Fibroblast of pulmonary artery (primary cell): ENCODE measurements at places on chromosomes 4 and X.

GRCh38 chr4:173269280-173269679, 64.9 kb downstream of the HMGB2 start:
- no peak for DNase-seq

GRCh38 chr4:37687681-37688080, 1.5 kb upstream of the RELL1 start:
- DNase-seq = no peak

- no peak for DNase-seq
These were observed 327.7 kb upstream of the F9 start for GRCh38 chrX:139202742-139203420.

DNA sequence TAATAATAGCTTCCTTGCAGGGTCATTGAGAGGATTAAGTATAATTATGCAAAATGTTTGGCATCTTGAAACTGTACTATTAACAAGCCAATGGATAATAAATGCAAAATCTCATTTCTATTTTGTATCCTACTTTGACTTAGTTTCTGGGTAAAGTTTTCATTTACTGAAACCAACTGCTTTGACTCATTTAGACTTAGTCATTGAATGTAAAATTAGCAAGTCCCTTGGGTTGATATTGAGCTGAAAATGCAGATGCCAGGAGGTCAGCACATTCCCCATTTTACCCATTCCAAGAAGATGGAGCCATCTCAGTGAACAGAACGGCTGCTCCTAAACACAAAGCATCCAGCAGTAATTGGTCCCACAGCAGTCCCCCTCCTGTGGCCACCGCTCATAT, 74.7 kb upstream of the GATB start:
- DNase-seq = no peak

GRCh38 chr4:1283711-1284110, 6.0 kb upstream of the MAEA start:
- no peak for DNase-seq

DNA sequence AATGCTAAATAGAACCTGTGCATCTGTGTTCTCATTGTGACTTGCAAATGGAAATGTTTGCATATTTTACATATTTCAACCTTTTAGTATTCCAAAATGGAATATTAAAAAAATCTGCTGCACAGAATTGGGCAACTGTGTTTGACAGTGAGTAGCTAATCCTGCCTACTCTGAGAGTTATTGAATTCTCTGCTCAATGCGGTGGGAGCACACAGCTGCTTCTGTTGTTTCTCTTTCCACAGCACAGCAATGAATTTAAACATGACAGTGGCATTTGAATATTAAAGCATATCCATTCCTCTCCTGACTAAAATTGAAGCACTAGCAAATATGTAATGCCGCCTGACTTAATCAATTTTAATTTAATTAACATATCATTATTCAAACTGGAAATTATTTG, 366.6 kb downstream of the GASK1B start:
- no peak for DNase-seq

DNA sequence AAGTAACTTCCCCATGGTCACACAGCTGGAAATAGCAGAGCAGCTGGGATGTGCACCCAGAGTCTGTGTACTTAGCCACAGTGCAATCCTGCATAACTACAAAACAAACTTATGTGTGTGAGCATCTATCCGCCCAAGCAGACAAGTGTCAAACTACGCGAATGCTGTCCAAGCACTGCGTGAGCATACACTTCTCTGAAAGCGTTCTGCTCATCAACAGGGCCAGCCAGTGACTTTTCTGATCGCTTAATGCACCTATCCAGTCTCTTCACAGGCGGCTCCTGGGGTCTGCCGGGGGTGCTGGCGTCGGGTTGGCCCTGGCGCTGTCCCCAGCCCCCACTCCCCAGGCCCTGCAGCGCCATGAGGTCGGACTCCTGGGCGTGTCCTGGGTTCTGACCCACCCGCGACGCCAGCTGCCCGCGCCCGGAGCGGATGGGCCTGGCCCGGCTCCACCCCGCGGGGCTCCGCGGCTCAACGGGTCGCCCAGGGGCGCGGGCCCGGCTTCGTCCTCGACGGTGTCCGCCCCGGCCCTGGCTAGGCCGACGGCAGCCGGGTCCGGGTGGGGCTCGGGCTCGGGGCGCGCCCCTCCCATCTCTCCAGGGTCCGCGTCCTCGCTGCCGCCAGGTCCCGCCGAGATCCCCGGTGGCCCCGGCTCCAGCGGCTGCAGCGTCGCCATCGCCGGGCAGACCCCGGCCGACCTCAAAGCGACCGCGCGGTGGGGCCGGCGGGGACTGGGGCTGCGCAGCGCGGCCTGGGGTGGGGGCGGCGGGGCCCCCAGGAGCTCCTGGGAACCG, 1.3 kb upstream of the ZNF141 start:
- DNase-seq = no peak

DNA sequence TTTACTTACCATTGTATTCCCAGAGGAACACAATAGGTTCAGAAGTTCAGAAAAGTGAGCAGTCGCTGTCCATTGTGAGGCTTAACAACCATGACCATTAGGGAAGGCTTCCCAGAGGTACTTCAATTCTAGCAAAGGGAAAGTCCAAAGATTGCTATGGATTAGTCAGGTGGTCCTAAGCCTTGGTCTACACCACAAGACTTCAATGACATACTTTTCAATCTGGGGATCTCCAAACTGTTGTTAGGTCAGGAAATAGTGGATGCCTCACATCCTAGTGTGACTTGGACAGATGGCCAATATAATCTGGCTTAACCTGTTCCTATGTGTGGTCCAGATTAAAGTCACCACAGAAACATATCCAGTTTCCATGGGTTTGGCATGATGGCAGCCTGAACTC, 118.0 kb downstream of the SPCS3 start:
- DNase-seq = no peak

GRCh38 chr4:77994194-77994721, 62.9 kb upstream of the FRAS1 start:
- peak; percentile 78 for DNase-seq

DNA sequence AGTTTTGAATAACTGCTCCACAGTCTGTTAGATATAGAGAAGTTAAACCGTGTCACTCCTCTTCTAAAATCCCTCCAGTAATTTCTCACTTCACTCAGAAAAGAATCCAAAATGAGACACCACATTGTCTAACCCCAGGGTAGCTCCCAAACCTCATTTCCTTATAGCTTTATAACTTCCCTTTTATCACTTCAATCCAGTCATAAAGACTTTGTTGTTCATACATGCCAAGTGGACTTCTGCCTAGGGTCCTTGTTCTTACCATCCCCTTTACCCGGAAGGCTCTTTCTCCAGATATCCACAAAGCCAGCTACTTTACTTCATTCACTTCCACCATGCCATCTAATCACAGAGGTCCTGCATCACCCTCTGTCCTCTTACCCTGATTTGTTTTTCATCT, 156.2 kb downstream of the GABRB1 start:
- no peak for DNase-seq

GRCh38 chr4:59598330-59598618, 1601.9 kb upstream of the ADGRL3 start:
- no peak for DNase-seq

GRCh38 chrX:109920325-109920724, 82.6 kb upstream of the TMEM164 start:
- no peak for DNase-seq

DNA sequence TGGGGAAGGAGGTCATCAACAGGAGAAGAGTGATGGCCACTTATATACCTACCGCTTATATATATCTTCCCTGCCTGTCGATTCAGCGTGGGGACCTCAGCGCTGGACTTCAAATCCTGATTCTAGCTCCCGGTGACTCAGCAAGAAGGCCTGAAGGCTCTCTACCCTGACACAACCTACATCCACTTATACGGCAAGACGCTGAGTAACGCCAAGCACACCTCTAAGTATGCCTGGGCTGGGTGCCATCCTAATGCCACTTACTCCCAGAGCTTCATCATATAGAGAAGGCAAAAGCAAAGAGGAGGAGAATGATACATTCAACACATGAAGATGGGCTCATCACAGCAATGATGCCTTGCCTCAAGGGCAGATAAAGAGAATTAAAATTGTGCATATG, 198.3 kb downstream of the CHIC2 start:
- DNase-seq = no peak

GRCh38 chrX:152925835-152926234, 28.0 kb downstream of the ZNF185 start:
- no peak for DNase-seq

DNA sequence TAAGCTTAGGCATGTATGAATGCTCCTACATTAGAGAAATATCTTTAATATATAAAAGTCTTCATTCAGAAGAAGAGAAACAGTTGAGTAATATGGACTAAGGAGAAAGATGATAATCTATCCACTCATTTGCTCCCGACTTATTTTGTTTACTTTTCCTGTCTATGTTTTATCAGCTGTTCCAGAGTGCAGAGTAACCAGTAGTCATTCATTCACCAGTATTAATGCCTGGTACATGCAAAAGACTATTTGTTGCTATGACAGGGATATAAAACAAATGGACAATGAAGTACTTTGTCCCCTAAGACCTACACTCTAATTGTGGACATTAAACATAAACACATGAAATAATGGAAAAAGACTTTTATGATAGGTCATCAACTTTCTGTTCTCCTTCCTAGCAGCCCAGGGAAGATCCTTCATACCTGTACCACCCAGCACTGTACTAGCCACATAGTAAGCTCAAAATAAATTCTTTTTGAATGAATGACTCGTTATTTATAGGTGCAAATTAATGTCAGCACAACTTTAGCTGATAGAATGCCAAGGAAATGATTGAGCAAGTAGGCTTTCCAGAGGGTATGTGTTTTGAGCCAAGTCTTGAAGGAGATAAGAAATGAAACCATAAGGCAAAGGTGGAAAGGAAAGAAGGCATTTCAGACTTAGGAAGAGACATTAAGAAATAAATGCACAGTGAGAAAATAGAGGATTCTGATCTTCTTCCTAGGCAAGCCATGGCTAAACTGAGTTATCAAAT, 45.0 kb upstream of the IL13RA1 start:
- peak; percentile 4 for DNase-seq

DNA sequence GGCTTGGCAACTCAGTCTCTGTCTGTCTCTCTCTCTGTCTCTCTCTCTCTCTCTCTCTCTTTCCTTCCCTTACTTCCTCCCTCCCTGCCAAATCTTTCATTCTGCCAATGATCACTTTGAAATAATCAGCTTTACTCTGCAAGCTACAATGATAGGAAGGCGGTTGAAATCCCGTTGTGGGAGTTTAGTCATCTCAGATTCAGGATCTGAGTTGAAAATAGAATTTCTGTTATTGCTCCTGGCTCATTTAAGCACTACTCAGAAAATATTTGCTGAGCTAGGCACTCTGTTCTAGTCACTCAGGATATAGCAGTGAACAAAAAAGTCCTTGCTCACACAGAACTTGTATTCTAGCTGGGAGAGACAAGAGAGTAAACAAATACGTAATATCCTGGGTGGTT, 56.3 kb upstream of the DCTD start:
- peak; percentile 40 for DNase-seq

GRCh38 chr4:141348125-141348524, 127.4 kb downstream of the ZNF330 start:
- DNase-seq = peak; percentile 87

DNA sequence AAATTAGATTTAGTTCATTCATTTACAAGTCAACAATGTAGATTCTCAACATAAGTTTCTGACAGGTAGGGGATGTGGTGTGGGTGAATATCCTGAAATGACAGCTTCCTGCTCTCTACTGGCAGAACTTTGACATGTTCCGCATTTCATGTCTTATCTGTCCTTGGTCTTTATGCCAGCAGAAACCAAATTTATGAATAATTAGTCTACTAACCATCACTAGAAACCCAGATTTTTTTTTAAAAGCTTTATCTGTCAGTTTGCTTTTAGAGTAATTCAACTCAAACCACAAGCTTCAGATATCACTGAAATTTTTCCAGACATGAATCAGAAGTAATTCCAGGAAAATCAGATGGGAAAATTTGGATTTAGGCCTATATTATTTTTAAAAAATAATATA, 17.9 kb downstream of the COQ2 start:
- peak; percentile 21 for DNase-seq

DNA sequence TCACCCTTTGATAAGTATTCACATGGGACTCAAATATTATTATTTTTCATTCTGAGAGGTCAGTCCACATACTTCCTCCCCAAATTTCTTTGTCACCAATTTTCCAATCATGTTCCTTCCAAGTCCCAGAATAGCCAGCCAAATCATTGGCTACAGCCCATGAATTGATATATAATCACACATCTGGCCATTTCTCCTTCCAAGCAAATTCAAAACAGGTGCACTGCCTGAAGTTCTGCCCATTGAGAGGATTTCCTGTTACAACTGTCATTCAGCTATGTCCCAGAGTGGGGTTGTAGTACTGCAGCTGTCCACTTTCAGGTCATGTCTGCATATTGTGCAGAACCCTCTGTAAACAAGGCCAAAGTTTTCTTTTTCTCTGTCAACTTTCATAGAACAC, 347.8 kb downstream of the GRID2 start:
- DNase-seq = no peak

DNA sequence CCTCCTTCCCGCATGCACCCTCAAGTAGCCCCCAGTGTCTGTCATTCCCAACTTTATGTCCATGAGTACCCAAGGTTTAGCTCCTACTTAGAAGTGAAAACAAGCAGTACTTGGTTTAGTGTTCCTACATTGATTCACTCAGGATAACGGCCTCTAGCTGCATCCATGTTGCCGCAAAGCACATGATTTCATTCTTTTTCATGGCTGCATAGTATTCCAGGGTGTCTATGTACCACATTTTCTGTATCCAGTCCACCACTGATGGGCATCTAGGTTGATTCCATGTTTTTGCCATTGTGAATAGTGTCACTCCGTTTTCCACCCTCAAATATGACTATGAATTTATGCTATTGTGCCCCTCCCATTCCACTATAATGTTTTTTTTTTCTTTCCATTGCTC, 130.5 kb upstream of the MXRA5 start:
- no peak for DNase-seq

DNA sequence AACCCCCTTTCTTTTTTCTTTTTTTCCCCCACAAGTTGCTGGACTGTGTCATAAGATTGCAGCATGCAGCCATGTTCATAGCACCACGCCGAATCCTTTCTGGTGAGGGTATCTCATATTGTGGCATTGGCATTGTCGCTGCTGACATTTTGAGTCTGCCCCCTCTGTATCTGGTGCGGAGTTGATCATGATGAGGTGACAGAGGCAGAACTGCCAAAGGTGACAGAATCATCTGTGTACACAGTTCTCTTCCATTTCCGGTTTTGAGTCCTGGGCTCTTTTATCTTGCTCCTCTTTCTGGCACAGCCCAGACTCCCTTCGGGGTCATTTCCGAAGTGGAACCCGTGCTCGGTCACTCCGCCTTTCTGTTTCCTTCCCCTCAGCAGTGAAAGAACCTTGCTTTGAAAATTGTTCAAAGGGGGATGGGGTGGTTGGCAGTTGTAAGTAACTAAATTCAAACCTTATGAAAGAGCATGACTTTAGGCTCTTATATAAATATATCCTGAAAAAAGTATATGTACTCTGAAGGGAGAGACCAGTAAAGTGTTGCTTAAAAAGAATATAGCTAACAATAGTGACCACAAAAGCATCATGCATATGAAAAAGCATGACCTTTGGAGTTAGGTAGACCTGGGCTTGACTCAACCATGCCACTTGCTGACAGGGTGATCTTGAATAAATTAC, 55.0 kb upstream of the BMP2K start:
- DNase-seq = no peak

GRCh38 chr4:143403553-143403820, 66.8 kb downstream of the GAB1 start:
- no peak for DNase-seq

- DNase-seq = no peak
These were observed 60.0 kb downstream of the SMC1A start for GRCh38 chrX:53362449-53362848.

- peak; percentile 66 for DNase-seq
These were observed 10.4 kb downstream of the OGT start for GRCh38 chrX:71543316-71543715.
